Activated naive CD4-positive, alpha-beta T cell (primary cell): ENCODE measurements at places on chromosomes 7 and 10.

GRCh38 chr7:122748195-122748594 lies 45.5 kb upstream of the RNF148 start:
- DNase-seq = no peak

DNA sequence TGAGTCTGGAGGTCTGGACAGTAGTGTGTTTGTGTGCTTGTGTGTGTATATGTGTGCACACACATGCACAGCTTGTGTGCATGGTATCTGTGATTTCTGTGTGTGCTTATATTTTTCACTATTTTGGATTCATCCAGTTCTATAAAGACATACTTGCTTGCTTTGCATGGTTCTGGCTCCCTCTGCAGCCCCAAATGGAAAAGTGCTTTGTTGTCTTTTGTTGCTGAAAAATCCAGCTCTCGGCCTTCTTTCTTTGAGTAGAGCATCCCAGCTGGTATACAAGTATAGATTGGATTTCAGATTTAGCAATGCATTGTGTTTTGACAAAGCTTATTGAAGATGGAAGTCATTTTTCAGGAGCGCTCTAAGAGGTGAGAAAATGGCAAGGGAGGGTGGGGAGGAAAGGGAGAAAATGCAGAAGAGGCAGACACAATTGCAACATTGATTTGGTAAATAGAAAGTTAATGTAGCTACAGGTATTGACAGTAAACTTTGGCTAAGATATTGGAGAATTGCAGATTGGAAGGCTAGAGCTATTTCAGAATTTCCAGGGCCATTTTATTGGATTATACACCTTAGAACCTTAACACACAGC lies 333.9 kb downstream of the AUTS2 start:
- no peak for DNase-seq

- no peak for DNase-seq
Observed at GRCh38 chr7:111985798-111986197, 220.4 kb downstream of the DOCK4 start.

- DNase-seq = no peak
Observed at GRCh38 chr10:18294633-18295032, 154.4 kb downstream of the CACNB2 start.

DNA sequence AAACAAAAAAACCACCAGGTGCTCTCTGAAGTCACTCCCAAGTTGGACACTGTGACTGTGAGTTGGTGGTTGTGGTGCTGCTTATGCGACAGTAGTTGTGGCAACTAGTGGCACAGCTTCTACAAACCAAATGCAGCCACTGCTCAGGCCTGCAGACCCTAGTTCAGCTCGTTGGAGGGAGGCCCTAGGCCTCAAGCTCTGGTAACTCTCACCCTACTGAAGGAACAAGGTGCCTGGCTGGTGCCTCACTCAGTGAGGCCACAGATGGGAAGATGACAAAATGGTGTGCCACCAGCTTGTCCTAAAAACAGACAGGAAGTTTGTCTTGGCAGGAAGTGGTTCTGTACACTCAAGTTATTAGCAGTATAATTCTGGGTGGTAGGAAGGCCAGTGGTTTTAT lies 45.3 kb upstream of the RAPGEF5 start:
- DNase-seq = no peak
